ENCODE measurements at places on chromosomes 11 and 22.
A peak's percentile ranks its signal among the peaks of the same experiment; 100 is the strongest.

DNA sequence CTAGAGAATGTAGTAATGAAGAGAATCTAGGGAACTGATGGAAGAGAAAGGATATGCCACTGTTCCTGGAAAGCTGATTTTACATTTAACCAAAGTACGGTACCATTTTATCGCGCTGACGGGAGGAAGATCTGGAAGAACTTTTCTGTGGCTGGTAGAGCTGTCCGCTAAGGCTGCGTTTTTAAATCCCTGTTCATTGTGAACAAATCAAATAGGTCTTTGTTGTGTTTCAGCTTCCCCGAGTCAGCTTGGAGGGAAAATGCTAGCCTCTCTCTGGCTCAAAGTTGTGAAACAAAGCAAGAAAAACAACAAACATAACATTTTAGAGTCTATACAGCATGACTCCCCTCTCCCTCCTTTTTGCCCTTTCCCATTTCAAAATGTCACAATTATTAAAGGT is 34.4 kb downstream of the FBXO7 start:
- no peak for DNase-seq

GRCh38 chr11:38089726-38090125 is 1491.7 kb upstream of the RAG2 start:
- no peak for DNase-seq

- DNase-seq, result no peak
Measured at GRCh38 chr11:32935462-32936029, 42.9 kb downstream of the QSER1 start.

DNA sequence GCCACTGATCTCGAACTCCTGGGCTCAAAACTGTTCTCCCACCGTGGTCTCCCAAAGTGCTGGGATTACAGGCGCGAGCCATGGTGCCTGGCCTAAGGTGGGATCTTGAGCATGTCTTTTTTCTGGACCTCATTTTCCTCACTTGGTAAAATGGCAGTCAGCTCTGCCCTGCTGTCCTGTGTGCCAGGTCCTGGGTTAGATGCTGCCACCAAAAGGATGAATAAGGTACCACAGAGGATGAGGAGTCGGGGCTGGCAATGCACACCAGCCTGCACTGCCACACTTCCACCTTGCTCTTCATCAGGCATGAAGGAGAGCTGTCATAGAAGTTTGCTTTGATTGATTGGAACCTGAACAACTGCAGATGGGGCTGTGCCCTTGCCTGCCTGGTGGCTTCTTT is 32.3 kb downstream of the ACO2 start:
- DNase-seq, result no peak

DNA sequence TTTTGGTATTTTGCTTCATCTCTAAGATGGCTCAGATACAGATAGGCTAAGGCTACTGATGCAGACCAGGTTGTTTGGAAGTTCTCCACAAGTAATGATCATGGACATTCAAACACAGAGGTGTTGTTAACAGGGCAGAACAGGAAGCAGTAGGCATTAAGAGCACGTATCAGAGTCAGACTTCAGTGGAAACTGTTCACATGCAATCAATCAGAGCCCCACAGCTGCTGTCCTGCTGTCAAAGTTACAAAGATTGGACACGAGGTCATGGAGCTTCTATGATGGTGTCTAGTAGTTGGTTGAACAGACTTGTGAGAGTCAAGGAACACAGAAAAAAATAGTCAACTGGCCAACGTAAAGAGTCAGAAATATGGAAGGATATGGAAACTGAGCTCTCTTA is 19.8 kb downstream of the OR10D3 start:
- no peak for DNase-seq

DNA sequence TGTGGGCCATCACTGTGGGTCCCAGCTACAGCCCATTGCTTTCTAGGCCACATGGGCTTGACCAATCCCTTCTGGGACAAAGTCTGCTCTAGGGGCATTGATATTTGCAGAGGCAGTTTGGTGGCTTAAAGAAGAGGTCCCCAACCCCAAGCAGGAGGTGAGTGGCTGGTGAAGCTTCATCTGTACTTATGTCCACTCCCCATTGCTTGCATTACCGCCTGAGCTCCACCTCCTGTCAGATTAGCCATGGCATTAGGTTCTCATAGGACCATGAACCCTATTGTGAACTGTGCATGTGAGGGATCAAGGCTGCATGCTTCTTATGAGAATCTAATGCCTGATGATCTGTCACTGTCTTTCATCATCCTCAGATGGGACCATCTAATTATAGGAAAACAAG is 54.4 kb upstream of the CADM1 start:
- DNase-seq, result no peak

DNA sequence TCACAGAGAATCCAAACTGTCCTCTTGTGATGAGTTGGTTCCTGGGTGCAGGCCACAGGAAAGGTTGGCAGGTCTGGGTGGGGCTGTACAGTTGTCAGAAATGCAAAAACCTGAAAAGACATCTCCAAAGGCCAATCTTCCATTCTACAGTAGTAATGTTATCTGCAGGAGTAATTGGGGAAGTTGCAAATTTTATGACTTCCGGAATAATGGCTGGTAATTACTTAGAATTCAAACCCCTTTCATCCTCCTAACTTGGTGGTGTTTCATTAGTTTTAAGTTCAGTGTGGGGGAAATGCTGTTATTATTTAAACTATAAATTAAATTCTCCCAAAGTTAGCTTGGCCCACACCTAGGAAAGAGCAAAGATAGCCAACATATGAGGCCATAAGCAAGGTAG is 64.7 kb upstream of the FAT3 start:
- DNase-seq, result no peak

GRCh38 chr22:49259839-49260615 is 567.6 kb downstream of the BRD1 start:
- no peak for DNase-seq

DNA sequence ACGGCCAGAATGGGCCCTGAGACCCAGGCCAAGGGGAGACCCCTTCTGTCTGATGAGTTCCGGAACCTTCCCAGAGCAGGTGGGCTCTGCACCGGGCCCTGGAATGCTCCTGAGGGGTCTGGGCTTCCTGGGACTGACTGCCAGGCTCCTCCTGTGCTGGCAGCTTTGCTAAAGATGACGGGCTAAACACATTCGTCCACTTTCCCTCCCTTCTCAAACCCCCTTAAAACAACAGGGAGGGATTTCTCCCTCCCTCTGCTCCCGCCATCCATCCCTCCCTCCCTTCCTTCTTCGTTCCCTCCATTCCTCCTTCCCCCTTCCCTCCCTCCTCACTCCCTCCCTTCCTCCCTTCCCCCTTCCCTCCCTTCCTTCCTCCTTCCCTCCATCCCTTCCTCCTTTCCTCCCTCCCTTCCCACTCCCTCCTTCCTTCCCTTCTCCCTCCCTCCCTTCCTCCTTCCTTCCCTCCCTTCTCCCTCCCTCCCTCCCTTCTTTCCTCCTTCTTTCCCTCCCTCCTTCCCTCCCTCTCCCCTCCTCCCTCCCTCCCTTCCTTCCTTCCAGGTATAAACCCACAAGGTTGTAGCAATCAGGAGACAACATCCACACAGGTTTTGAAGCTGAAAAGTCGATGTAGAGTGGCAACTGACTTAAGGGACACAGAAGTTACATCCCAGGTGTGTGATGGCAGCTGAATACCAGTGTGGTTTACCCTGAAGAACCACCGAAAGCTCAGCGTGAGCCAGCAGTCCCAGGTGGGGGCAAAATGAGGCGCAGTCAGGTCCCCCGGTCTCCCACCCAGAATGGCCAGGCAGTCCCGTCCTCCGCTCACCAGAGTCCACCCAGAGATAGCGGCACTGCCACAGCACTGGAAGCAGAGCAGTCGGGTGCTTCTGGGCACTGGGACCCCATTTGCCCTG is 18.8 kb upstream of the MGAT3 start:
- DNase-seq, result no peak

GRCh38 chr22:49867303-49868265 is 13.9 kb downstream of the ZBED4 start:
- no peak for DNase-seq

GRCh38 chr11:105226091-105226490 is 86.5 kb upstream of the CARD18 start:
- DNase-seq, result no peak

GRCh38 chr11:120680322-120680721 is 168.8 kb downstream of the GRIK4 start:
- DNase-seq, result no peak

GRCh38 chr11:109106151-109106906 is 315.7 kb upstream of the C11orf87 start:
- no peak for DNase-seq

DNA sequence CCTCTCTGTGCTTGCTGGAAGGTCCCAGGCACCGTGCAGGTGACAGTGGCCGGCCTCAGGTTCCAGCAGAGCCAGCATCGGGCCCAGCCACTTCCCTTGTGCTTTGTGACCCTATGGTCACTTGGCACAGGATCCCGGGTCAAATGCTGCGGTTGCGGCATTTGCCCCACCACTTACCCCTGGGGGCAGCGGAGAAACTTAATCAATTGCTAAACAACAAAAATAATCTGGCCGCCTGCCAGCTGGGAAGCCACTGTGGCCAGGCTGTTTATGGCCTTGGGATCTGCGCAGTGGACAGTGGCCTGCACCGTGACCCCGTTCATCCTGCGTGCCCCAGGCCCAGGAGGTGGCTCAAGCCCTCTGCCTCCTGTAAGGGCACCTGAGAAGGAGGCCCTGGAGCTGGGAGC is 65.0 kb downstream of the LRP5 start:
- DNase-seq, result no peak

DNA sequence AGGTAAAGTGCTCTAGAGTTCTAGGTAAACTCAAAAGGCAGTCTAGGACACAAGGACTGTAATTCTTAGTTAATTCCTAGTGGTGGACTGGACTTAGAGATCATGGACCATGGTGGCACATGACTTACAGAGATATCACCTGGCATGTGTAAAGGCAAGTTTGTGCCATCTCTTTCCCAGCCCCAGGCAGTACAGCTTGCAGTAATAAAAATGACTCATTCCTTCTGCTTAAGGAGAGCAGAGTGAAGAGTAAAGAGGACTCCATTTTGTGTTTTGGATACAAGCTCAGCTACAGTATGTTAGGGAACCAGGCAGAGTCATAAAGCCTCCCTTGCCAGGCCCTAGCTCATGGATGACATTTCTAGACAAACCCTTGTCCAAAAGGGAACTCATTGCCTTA is 629.9 kb downstream of the JRKL start:
- DNase-seq, result no peak

DNA sequence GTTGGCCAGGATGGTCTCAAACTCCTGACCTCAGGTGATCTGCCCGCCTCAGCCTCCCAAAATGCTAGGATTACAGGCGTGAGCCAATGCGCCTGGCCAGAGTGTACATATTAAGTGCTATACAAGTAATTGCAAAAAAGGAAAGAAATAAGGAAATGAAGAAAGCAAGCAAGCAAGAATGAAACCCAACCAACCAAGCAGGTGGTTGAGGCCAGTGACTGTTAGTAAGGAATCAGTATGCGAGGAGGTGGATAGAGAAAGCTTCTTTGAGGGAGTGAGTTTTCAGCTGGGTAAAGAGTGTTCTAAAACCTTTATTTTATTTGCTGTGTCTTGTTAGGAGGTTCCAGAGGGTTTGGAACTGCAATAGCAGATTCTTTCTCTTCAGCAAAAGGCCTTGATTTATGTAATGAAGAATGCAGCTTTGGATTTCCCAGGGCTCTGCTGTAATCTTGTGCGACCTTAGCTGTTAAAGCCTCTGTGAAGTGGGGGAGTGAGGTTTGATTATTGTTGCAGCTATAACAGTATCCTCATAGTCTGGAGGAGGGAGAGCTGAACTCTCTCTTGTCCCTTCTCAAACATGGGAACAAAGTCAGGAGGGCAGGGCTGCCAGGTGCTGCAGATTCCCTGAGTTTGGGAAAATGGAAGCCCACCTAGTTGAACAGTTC is 5.7 kb downstream of the AMPD3 start:
- DNase-seq, result no peak

GRCh38 chr11:59705294-59705693 is 8.4 kb downstream of the OR10V1 start:
- DNase-seq, result no peak

DNA sequence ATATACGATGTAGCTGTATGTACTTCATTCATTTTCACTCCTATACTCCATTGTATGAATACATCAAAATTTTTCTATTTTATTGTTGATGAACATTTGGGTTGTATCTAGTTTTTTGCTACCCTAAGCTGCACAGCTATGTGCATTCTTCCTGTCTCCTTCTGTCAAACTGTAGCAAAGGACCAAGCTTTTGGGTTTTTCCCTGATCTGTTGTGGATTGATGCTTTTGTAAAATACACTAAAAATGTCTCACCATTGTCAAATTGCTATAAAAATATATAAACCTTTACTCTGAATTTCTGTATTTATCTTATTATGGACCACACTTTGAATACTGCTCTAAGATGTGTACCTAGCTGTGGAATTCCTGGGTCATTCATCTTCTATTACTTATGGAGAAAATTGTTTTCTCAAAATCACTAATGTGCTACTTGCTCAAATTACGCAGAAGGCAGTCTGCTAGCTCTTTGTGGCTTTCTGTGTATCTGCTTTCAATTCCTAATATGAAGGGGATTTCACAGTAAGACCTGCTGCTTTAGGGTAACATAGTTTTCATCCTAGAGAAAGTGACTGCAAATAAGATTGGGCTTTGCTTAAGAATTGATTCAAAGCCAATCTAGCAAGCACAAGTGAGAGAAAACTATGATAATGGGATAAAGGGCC is 123.4 kb downstream of the CYP2R1 start:
- no peak for DNase-seq

- no peak for DNase-seq
Measured at GRCh38 chr22:29198240-29198639, 7.5 kb upstream of the EMID1 start.

- no peak for DNase-seq
Measured at GRCh38 chr11:101509922-101510321, 73.9 kb downstream of the TRPC6 start.

DNA sequence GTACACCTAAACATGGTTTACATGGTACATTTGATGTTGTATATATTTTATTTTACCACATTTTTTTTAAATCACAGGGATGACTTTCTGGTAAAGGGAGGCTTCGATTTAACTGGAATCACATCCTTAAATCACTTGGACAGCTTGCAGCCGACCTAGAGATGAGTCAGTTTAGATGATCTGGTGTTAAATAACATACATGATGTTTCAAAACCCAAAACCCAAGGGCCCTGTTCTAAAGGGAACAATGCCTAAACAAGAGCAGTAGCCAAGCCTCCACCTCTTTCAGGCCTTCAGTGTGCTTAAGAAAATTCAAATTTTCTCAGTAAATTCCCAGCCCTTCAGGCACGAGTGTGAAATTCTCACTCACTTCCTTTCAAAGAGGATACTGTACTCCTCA is 108.8 kb downstream of the WT1 start:
- no peak for DNase-seq

- DNase-seq, result no peak
Measured at GRCh38 chr11:34067383-34068065, 16.0 kb downstream of the CAPRIN1 start.

DNA sequence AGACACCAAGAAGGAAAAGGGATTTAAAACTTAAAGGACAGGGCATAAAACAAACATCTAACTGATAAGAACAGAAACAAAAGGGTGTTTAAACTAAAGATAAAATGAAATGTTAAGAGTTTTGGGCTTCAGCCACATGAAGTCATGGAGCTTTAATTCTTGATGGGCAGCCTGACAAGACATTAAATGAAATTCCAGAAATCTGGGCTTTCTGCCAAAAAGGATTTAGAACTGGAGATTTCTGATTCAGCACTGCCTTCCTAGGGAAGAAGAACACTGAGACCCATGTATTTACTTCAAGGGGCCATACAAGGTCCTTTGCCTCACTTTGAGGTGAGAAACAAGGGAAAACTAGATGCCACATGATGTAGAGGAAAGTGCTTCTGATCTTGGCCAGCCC is 355.9 kb upstream of the RAG2 start:
- peak; percentile 31 for DNase-seq

- no peak for DNase-seq
Measured at GRCh38 chr11:47857892-47858543, 9.9 kb upstream of the NUP160 start.

- DNase-seq, result no peak
Measured at GRCh38 chr11:57977709-57978108, 46.0 kb upstream of the OR9Q1 start.

GRCh38 chr11:72452495-72452894 is 18.2 kb upstream of the CLPB start:
- no peak for DNase-seq
